ENCODE measurements at places on chromosomes 1 and 21. TPM values are rescaled to one million over a fixed set of nuclear protein-coding genes. Genes with fewer than 3 reads are reported as not detected.

FAM43B gene
- polyA plus RNA-seq: 0.52 TPM

ELOVL1 gene
- polyA plus RNA-seq: 11.9 TPM

DPYD gene
- 6.7 TPM for polyA plus RNA-seq

EXTL1 gene
- polyA plus RNA-seq: 2.7 TPM

LEMD1 gene
- polyA plus RNA-seq: 67.6 TPM

LCE1E gene
- not detected for polyA plus RNA-seq
